ENCODE measurements at places on chromosomes 1 and 21. TPM values are rescaled to one million over a fixed set of nuclear protein-coding genes. Genes with fewer than 3 reads are reported as not detected.

DNA sequence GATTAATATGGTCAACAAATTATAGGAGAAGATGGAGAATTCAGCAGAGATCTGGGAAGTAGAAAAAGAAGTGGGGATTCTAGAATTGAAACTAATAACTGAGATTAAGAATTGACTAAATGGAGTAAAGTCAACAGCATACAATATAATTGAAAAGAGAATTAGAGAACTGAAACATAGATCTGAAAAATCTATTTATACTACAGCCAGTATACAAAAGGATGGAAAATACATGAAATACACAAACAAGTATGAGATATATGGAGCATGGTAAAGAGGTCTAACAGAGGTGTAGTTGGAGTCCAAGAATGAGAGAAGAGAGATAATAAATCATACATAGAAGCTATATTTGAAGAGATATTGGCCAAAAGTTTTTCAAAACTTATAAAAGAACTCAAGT, 235.2 kb downstream of the FGGY start:
- DNase-seq = no peak

GRCh38 chr1:216499581-216500272, 76.5 kb upstream of the USH2A start:
- no peak for DNase-seq

- DNase-seq = no peak
Measured at GRCh38 chr1:210214573-210215409, 17.8 kb upstream of the SERTAD4 start.

DNA sequence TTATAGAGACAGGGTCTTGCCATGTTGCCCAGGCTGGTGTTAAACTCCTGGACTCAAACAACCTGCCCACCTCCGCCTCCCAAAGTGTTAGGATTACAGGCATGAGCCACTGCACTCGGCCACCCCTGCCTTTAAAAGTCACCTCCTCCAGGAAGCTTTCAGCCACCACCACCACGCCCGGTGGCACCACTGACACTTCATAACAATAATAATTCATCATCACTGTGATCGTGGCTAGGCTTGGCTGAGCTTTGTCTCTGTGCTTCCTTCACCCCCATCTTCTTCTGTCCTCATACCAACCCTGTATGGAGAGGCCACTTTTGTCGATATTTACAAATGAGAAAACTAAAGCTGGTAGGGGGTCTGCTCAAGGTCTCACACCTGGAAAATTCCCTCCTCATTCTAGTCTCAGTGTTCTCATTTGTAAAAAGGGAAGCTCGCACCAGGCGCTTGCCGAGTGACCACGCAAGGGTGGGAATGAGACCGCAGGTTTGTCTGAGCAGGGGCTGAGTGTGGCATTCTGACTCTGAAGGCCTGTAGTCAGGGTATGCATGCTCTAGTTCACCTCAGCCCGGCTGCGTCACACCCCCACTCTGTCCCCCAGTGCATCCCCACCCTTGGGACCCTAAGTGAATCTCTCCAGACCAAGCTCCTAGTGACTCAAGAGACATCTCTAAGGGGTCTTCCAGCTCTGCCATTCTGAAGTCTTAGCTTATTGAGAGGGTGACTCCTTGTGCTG, 12.9 kb upstream of the EPHA2 start:
- DNase-seq = no peak

DNA sequence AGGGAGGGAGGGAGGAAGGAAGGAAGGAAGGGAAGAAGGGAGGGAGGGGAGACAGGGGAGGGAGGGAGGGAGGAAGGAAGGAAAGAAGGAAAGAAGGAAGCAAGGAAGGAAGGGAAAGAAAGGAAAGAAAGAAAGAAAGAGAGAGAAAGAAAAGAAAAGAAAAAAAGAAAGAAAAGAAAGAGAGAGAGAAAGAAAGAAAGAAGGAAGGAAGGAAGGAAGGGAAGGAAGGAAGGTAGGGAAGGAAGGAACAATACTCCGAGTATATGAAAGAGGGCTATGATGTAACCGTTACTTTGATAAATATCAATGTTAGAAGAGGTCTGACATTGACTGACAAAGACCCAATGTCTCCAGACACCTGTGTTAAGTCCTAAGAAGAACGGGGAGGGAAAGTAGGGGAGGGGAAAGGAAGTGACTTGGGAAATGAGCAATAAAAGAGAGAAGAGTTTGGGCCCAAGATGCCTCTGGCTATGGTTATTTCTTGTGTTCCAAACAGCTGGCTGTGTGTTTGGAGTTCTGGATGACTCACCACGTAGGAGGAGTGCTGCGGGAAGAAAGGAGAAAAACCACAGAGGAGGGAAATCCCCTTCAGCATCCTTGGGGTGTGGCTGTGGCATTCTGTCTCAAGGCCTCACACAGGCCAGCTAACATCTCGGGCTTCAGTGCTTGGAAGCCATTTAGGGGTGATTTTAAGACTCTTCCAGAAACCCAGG, 37.0 kb upstream of the RXRG start:
- no peak for DNase-seq

- DNase-seq = no peak
Measured at GRCh38 chr1:47468709-47469389, 31.0 kb downstream of the FOXD2 start.

GRCh38 chr1:215377746-215378145, 189.4 kb upstream of the KCTD3 start:
- no peak for DNase-seq

- DNase-seq = no peak
Measured at GRCh38 chr1:24108334-24109165, 3.4 kb downstream of the MYOM3 start.

DNA sequence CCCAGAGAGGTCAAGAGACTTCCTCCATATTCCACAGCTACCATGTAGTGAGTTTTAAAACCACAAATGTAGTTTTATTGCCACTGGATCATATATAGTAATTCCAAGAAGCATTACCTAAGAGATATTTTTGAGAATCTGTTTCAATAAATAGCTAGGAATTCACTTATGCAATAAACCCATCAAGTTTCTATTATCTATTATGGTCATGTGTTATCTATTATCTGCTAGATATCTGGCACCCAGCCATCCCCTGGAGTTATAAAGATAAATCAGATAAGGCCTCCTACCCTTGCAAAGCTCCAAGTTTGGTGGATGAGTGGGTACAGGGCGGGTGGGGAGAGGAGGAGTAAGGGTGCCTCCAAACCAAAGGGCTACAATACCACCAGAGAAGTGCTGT, 10.3 kb upstream of the VWA5B1 start:
- no peak for DNase-seq

DNA sequence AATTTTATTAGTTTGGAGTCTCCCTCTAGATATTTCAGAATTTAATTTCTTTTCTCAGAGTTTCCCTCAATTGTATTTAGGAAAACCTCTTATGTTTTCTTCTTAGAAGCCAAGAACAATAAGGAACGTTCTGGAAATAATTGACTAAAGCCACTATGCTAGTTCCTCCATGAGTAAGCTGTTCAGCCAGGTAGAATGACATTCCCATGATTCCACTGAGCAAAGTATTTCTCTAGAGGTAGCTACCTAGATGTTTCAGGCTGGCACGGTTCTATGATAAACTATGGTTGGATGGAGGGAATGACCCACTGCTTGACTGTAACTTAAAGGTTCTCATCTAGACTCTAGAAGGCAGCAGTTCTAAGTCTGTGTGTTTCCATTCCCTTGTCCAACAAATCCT, 62.4 kb downstream of the CLDN17 start:
- DNase-seq = no peak

Gene CHAF1B
- 1.6 TPM for total RNA-seq
